IMR-90 (cell line): ENCODE measurements at places on chromosomes 6 and 20. TPM values are rescaled to one million over a fixed set of nuclear protein-coding genes. Genes with fewer than 3 reads are reported as not detected.
A peak's percentile ranks its signal among the peaks of the same experiment; 100 is the strongest.

Gene CTCFL
- not detected in 2 replicates for polyA plus RNA-seq

Gene TRIM40
- polyA plus RNA-seq, result not detected in 2 replicates

Gene GLP1R
- not detected in 2 replicates for polyA plus RNA-seq

Gene SLC22A7
- polyA plus RNA-seq, result not detected in 2 replicates

Gene DEFB112
- polyA plus RNA-seq, result not detected in 2 replicates

DNA sequence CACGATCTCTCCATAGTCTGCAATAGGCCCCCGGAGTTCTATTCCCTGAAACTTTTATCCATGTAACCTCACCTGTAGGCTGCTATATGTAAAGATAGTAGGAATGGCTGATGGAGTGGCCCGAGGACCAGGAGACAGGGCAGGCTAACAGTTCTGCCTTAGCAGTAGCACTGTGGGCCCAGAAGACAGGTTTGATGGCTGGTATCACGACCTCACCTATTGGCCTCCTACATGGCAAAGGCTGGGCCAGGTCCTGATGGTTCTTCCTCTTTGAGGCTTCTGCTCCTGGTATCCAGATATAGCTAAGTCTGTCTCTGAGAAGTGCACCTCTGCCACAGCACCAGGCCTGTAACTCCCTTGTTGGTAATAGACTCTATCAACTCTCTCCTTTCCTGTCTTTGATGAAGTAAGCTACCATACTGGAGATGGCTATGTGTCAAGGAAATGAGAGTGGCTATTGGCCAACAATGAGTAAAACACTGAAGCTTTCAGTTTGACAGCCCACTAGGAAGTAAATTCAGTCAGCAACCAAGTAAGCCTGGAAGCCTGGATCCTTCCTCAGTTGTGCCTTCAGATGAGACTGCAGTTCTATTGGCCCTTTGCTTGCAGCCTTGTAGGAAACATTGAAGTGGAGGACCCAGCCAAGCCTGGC lies 5.7 kb downstream of the SPEF1 start:
- DNase-seq, result no peak

DNA sequence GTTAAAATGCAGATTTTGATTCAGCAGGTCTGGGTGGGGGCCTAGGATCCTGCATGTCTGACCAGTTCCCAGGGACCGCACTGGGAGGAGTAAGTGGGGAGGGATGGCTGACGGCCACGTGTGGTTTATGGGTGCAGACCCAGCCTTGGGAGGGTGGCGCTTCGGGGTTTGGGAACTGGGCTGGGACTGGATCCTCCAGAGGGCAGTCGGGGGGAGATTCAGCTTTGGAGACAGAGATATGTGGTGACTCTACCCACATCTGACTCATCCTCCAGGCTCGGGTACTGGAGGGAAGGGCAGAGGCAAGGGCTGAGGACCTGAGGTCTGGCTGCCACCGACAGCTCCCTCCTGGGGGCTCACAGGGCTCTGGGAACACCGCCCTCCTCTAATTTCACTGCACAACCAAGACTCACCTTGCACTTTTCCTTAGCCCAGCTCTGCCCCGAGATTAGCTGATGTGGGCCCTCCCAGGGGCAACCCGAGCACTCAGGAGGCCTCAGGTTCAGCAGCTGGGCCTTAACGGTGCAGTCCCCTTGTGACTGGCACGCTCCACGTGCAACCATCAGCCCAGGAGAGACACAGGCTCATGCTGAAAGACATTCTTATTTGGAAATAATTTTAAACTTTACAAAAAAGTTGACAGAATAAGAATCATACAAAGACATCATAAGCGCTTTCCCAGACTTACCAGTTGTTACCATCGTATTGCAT lies 172.8 kb upstream of the PMEPA1 start:
- DNase-seq, result no peak

DNA sequence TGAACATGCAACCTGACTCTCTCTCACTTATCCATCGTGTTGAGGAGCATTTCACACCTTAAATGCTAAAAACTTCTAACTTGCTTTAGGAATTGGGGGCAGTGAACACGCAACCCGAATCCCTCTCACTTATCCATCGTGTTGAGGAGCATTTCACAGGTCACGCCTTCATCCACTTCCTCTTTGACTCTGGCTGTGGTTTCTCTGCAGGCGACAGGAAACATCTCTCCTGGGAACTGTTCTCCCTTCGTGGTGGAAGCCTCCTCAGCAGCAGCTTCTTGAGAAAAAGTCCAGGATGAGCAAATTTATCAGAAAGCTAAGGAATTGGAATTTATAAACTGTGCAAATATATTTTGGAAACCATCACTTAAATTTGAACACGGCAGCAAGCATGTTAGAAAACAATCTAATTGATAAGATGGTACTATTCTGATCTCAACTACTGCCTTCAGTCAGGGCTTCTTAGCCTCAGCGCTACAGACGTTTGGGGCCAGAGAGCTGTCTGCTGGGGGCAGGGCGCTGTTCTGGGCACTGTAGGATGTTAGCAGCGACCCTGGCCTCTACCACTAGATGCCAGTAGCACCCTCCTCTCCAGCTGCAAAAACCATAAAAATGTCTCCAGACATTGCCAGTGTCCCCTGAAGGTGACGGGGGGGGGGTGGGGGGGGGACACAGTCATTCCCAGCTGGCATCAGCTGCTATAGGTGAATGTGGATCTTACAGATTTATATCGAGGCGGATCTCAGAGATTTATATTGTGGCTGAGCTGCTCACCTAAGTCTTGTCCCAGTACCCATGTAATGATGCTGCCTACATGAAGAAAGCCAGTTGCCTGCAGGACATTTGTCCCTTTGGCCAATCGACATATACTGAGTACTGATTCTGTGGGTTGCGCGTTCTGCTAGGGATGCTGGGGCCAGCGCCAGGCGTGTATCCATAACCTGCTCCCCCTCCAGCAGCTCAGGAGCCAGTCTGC lies 26.2 kb downstream of the CTCFL start:
- DNase-seq, result peak; percentile 7

DNA sequence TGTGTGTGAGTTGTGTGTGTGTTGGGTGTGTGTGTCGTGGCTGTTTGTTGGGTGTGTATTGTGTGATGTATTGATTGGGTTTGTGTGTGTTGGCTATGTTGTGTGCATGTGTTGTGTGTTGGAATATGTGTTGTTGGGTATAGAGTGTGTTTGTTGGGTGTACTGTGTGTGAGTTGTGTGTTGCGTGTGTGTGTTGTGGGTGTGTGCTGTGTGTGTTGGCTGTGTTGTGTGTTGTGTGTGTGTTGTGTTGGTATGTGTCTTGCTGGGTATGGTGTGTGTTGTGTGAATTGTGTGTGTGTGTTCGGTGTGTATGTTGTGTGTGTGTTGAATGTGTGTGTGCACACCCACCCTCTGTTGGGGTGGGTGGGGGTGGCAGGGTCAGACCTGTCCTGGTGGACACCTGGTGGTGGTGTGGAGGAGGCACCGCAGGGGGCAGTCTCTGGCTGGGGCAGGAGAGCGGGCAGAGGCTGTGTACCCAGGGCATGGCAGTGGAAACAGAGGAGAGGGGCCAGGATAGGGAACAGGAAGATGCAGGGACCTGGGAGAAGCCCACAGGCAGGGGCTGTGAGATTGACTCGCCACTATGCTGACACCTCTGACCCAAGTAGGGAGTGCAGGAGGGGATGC lies 25.5 kb upstream of the PXDC1 start:
- DNase-seq, result no peak

DNA sequence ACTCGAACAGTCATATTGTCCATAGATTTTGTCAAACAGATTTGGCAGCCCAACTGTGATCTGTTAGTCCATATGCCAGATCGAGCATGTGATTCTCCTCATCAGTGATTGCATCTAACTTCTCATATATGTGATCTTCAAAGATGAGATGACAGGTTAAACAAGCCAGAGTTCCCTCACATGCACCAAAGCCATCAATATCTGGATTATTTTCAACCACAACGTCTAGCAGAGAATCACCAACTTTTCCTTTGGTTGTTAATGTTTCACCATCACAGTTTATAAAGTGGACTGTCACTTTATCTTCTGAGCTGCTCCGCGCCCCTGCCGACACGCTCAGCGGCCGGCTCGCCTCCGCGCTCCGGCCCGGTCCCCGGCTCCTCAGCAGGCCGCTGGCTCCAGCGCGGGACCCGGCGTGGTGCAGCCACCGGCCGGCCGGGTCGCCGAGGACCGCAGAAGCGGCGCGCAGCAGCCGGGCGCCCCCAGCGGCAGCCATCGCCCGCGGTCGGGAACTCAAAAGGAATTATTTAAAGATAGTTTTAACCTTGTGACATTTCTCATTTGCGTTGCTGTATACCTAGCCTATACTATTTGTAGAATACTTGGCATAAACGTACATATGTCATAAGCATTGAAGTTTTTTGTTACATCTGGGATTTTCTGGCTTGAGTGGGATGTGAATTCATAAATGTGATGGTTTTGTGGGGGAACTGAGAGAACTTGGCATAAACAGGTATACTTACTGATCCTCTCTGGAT lies 40.1 kb upstream of the DYNLRB1 start:
- peak; percentile 21 for DNase-seq

DNA sequence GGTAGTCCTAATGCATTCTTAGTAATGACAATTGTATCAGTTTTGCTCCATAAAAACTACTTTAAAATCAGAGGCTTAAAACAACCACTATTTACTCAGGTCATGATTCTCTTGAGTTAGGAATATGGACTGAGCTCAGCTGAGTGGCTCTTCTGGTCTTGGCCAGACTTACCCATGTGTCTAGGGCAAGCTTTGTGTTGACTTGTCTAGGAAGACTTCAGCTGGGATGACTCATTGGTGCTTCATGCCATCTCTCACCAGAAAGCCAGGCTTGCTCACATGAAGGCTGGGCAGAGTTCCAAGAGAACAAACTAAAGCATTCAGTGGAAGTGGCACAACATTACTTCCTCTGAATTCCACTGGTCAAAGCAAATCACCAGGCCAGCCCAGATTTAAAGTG lies 155.3 kb downstream of the DHX35 start:
- DNase-seq, result peak; percentile 43

Gene VSX1
- not detected in 2 replicates for polyA plus RNA-seq

Gene ANGPT4
- polyA plus RNA-seq, result not detected in 2 replicates

Gene CCN5
- polyA plus RNA-seq, result not detected in 2 replicates

Gene TCP11
- polyA plus RNA-seq, result 0.30 and 0.34 TPM in 2 replicates

GRCh38 chr6:75759207-75759606 lies 10.2 kb downstream of the MYO6 start:
- DNase-seq, result no peak

DNA sequence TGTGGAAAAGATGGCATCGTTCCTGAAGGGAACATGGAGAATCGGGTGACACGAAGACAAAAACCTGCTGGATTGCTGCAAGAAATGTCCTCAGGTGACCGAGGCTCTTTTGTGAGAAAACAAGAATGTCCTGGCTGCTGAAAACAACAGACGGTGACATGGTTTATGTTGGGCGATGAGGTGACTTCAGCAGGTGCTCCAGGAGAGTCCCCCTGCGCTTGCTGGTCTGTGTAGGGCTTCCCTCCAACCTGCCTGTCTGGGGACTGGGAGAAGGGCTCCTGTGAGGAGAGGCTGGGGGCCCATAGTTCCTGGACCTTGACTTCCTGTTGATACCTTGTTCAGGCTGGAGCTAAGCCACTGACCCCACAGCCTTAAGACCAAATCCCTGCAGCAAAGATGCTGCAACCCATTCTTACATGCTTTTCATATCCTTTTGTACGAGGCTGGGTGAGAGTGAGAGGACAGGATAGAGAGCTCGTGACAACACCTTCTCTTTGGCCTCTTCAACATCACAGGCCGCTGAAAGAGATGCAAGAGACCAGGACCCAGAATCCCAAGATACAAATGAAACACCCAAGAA lies 134.8 kb downstream of the CD83 start:
- DNase-seq, result no peak

DNA sequence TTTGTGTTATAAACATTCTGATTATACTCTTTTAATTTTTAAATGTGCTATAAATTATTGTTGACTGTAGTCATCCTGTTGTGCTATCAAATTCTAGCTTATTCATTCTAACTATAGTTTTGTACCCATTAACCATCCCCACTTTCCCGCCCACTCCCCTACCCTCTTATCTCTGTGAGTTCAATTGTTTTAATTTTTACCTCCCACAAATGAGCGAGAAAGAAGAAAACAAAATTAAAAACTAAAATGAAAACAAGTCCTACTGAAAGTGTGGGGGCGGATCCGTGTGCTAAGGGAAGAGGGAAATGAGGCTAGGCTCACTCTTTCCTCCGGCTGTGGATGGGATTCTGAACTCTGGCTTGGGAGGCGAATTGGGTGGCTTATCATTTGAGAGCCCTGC lies 6.6 kb upstream of the ZNF831 start:
- DNase-seq, result no peak

DNA sequence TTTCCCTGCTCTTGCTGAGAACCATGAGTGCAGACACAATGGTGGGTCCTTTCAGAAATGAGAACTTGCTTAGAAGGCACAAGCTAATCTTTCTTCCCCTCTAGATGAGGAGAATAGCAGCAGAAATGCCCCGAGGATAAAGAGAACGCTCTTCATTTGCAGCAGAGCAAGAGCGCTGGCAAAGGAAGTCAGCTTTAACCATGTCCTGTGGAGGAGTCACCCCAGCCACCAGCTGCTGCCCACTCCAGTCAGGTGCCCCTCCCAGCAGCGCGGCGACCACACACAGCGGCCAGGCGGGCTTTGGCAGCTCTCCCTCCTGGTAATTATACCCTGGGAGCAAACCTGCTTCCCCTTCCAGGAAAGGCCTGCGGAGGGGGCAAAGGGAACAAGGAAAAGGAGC lies 42.4 kb upstream of the EMILIN3 start:
- no peak for DNase-seq

DNA sequence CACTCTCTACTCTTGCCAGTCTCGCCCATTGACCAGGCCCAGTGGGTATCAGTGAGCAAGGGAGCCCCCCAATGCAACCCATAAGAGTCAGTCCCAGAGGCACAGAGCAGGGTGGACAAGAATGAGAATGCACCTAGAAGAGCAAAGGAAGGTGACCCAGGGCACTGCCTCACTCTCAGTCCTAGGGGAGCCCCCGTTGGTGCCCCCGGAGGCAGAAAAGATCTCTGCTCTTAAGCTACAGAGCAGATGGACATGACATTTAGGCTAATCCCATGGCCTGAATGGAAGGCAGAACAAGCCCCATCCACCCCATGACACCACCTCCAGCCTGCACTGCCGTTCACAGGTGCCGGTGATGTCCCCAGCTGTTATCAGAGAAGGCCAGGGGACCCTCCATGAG lies 50.7 kb upstream of the PLEKHG1 start:
- DNase-seq, result no peak

DNA sequence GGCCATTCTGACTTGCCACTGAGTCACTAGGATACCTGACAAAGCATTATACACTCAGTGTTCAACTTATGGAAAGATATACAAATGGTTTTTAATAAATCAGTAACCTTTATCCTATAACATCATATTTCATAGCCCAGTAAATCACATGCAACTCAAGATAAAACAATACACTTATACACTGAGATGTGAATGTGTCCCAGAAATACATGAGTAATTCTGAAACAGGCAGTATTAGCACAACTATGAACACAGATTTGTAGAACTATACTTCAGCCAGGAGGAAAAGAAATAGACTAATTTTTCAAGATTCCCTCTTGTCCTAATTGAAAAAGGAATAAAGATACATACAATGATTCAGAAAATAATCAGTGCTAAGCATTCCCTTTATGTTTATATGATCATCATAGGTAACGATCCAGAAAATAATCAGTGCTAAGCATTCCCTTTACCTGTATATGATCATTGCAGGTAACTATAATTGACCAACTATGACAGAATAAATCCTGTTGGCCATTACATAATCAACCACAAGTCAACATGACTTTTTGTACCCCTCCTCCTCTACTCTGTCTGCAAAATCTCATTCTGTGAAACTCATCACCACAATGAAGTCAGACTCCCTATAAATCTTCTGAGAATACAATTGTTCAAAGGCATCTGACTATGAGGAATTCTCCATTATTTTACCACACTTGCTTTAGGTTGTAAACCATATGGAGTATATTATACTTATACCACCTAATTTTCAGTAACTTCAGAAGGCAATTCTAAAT lies 30.3 kb downstream of the HACE1 start:
- no peak for DNase-seq
